Astrocyte of the cerebellum (primary cell): ENCODE measurements at places on chromosomes 1 and 21.

GRCh38 chr1:239354231-239354630, 32.1 kb upstream of the CHRM3 start:
- DNase-seq, result no peak

DNA sequence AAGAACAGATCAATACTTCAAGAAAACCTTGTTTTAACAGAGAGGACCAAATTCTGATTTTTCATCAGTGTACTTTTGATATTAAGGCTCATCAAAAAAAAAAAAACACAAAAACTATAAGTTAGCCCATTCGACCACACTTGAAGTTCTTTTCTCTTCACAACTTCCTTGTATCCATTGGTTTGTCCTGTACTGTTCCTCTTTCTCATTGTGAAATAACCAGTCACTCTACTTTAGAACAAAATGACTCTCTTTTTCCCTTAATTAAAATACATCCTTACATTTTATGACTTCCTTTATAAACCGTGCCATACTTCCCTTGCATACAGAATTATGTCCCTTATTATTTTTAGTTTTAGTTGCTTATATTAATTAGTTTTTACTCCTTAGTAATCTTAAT, 8.4 kb downstream of the QSOX1 start:
- no peak for DNase-seq

DNA sequence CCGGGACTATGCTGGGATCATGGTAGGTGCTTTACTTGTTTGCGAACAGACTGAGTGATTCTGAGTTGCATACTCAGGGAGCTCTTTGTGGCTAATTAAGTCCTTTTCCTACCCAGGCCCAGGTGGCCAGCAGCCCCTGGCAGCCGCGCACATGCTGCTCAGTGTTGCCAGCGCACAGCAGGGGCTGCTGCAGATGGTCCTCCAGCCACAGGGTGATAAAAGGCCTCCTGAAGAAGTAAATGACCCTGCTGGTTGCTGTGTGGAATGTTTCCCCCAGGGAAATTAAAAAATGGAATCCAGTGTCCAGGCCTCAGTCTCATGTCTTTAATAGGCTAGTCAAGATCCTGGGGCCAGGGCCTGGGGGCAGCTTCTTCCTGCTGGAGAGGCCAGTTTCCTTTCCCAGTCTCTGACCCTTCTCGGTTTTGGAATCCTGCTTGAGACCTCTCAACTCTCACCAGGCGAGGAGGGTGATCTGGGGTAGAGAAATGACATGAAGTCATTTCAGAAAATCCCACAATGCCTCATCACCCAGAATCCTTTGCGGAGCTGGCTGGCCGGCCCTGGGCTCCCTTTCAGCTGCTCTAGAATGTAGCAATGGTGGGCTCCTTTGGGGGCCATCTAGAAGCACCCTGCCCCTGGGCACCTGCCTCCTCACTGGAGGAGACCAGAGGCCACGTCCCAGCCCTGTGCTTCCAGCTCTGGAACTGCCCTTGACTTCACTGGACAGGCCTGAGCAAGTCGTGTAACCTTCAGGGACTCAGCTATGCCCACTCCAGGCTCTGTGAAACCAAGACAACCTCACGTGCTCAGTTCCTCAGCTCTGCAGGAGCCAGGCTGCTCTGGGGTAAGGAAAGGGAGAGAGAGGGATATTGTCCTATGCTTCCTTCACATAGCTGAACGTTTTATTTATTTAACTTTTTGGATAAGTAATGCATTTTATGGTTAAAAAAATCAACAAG, 131.4 kb downstream of the MRPS6 start:
- DNase-seq, result peak; percentile 28

DNA sequence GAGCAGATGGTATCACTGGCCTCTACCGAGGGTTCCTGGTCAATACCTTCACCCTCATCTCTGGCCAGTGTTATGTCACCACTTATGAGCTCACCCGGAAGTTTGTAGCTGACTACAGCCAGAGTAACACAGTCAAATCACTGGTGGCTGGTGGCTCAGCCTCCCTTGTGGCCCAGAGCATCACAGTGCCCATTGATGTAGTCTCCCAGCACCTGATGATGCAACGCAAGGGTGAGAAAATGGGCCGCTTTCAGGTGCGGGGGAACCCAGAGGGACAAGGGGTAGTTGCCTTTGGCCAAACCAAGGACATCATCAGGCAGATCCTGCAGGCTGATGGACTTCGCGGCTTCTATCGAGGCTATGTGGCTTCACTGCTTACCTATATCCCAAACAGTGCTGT, 6.1 kb downstream of the SLC25A44 start:
- no peak for DNase-seq

DNA sequence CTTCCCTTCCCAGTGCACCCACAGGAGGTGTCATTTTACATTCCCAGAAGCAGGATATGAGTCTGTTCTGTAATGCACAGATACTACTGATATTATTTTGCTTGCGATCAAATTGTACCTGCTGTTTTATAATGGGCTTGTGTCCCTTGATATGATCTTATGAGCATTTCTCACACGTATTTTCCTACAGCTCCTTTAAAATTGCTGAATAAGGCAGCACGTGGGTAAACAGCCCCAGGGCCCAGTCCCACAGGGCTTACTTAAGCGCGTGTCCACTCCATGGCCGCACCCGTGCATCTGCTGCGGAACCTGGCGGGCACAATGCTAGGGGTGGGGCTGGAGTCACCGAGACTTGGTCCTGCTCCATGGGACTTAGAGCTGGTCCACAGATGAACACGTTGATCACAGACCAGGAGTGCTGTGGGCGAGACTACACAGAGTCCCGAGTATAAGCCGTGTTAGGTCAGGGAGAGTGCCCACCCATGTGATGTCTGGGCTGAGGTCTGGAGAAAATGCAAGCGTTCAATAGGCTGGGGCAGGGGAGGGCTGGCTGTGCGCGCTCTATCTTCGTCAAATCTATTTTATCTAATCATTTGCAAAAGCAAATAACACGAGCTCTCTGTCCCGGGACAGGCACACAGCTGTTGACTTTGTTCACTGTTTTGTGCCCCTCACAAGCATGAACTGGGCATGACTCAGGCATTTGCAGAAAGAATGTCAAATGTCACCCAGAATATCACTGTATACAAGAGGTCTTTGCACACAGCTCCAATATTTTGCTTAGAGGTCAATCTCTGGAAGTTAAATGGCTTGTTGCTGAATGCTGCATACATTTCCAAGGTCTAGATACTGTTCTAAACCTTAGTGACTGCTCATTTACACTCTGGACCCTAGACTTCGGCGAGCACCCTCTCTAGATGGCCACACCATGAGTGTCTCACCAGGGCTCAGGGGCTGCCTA, 119.3 kb downstream of the CRYAA start:
- DNase-seq, result no peak

- no peak for DNase-seq
These were observed 369 bp upstream of the ZYG11B start for GRCh38 chr1:52725903-52726264.

- DNase-seq, result no peak
These were observed 219.0 kb upstream of the HOOK1 start for GRCh38 chr1:59595774-59596173.

DNA sequence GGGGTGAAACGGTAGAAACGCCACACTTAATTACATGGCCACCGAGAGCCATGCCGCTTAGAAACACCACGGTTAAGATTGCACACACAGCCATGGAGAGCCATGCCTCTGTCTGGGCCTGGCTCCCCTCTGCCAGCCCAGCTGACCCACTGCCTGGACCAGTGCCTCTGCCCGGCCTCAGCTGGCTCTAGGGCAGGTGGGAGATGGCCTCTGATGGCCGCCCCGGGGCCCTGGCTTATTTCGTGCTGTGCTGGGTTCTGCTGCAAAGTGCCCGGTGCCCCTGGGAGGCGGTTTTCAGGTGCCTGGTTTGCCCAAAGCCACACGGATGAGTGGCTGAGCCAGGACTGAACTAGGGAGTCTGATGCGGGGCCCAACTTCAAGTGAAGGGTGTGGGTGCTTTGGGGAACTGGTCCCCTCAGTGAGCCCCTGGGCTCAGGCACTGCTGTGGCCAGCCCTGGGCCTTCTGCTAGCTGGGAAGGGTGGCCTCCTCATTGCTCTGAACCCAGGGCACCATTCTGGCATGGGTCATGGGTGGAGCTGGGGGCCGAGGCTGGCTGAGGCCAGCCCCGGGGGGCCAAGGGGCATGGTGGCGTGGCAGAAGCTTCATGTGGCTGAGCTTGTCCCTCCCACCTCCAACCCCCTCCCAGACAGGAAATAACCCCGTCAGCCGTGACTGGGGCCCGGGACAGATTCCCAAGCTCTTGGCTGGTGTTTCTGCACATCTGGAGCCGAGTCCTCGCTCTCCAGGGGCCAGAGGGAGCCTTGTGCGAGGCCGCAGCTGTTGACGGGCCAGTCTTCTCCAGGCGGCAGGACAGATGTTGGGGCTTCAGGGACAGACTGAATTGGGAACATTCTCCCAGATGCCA, 1.9 kb upstream of the GPR153 start:
- DNase-seq, result no peak

DNA sequence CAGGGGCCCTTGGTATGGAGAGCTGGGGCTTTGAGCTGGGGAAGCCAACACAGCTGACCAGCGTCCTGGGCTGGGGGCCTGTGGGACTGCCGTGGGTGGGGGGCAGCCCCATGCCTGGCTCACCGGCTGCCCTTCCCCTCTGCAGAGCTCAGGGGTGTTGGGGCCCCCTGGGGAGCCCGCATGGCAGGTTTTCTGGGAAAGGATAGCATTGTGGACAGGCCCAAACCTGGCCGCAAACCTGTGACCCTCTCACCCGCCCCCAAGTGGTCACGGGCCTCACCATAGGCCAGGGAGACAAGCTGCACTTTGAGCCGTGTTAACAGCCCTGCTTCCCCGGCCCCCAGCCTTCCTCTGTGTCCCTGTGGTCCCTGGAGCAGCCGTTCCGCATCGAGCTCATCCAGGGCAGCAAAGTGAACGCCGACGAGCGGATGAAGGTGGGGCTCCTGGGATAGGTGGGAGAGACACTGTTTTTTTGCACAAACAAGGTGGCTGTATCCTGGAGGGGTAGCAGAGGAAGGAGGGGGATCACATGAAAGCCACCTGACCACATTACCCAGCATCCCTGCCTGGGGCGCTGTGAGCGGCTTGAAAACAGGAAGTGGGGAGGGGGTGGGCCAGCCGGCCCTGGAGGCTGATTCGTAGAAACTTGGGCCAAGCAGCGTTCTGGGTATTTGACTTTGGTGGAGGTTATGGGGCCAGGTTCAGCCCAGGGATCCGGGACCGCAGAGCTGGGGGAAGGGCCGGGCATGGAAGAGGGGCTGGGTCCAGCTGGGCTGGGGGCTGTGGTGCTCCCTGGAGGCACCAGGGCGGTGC, 65.9 kb downstream of the PIK3CD start:
- no peak for DNase-seq

DNA sequence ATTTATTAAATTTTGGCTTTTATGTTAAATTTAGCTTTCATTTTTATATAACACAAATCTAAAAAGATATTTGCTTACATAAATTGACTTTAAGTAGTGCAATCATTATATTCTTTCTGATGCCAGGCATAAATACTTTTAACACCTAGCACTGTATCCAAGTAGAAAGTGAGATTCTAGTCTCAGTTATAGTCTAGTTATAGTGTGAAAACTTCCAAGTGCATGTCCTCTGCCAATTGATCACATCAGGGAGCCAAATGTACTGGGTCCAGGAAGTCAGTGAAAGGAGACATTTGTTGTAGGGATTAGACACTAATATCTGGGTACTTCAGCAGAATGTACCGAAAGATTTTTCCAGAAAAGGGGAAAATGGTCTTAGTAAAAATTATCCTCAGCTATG, 290.7 kb upstream of the ZRANB2 start:
- DNase-seq, result no peak

DNA sequence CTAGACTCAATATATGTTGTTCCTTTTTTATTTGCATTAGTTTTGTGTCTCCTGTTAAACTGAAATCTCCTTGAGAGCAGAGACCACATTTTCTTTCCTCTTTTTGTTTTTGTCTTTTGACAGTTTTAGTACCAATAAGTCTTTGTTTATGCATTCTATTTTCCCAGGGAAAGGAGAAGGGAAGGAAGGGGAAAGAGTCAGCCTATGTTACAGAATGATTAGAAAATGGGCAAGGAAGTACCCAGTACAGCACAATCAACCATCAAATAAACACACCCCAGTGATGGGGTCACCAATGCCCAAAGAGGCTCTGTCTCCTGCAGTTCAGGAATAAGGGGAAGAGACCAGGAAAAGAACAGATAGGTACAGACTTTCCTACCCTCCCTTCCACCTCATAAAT, 10.1 kb downstream of the ZBTB37 start:
- no peak for DNase-seq

GRCh38 chr1:4380564-4381168, 273.7 kb upstream of the AJAP1 start:
- DNase-seq, result peak; percentile 11

GRCh38 chr1:3027611-3028371, 6.5 kb downstream of the ACTRT2 start:
- DNase-seq, result no peak

GRCh38 chr1:64337926-64338325, 132.0 kb upstream of the CACHD1 start:
- DNase-seq, result no peak

DNA sequence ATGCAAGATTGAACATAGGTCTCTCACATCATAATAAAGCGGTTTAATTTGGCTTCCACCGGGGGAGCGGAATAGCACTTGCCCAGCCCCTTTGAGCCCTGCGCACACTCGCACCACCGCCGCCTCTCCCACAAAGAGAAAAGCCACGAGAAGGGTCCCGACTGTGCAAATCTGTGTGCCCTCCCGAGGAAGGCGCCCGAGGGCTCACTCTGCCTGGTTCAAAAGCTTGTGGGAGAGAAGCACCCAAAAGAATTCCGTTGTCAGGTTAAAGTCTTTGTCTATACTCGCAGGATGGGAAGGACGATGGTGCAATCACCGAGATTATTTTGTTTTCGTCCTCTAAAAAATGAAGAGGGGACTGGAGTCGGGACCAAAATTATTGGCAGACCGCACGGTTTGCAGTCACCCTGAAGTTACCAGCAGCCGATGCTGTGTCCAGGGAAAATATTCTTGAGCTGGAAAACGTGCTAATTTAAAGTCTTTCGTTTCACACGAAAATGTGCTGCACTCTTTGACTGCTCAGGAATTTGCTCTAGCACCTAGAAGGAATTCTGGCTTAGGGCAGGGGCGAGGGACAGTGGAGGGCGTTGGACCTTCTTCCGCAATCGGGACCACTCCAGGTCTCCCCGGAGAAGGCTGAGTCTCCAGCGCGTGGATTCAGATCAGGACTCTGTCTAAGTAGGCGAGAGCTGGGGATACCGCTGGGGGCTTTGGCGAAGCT, 6.6 kb upstream of the SIM2 start:
- DNase-seq, result no peak
